HFFc6 (cell line): ENCODE measurements at places on chromosomes 7 and 10.

DNA sequence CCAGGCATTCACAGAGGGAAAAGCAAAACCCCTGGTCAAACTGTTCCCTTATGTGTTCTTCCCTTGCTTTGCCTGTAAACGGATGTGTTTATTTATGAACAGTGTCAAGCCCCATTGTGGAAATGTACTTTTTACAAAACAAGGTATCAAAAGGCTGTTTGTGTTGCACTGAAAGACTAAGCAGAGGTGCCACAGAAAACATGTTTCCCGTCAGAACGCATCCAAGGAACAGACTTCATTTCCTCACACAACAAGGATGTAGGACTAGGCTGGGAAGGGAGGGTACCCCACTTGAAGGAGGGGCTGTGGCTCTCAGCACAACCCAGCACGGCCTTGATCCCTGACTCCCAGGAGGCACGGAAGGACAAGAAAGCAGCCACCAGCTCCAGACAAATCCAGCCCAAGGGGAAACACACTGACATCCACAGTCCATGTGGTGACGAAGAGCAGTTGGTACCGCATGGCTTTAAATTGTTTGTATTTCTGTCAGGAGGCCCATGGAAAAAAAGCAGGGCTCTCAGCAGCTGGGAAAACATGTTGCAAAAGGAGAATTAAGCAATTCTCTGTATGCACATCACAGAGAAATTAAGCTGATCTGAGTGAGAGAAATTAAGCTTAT, 85.6 kb downstream of the RNF216 start:
- DNase-seq = no peak

GRCh38 chr10:24849501-24850299, 102.7 kb downstream of the PRTFDC1 start:
- DNase-seq = no peak

DNA sequence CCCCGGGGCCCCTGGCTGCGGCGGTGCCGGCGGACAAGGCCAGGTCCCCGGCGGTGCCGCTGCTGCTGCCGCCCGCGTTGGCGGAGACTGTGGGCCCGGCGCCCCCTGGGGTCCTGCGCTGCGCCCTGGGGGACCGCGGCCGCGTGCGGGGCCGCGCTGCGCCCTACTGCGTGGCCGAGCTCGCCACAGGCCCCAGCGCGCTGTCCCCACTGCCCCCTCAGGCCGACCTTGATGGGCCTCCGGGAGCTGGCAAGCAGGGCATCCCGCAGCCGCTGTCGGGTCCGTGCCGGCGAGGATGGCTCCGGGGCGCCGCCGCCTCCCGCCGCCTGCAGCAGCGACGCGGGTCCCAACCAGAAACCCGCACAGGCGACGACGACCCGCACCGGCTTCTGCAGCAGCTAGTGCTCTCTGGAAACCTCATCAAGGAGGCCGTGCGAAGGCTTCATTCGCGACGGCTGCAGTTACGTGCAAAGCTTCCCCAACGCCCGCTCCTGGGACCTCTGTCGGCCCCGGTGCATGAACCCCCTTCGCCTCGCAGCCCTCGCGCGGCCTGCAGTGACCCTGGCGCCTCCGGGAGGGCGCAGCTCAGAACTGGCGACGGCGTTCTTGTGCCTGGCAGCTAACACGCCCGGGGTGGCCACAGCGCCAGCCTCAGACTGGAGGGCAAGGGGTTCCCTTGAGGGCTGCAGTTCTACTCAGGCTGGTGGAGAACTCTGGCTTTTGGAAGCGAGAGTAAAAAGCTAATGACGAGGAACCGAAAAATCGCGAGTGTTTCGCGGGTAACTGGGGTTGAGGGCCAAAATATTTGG, 804 bp downstream of the FRAT1 start:
- no peak for DNase-seq

DNA sequence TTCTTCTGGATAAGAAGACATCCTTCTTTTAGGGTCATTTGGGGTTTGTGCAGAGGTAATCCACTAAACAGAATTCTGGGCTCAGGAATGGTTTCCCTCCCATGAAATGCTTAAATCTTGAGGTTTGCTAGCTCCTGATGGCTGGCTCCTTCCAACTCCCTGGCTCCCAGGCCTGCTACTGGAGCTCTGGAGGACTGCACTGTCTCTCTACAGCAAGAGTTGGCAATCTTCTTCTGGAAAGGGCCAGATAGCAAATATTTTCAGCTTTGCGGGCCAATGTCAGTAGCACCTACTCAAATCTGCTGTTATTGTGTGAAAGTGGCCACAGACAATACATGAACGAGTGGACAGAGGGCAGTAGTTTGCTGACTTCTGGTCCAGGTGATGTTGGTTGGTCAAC, 174.2 kb upstream of the CTBP2 start:
- no peak for DNase-seq

DNA sequence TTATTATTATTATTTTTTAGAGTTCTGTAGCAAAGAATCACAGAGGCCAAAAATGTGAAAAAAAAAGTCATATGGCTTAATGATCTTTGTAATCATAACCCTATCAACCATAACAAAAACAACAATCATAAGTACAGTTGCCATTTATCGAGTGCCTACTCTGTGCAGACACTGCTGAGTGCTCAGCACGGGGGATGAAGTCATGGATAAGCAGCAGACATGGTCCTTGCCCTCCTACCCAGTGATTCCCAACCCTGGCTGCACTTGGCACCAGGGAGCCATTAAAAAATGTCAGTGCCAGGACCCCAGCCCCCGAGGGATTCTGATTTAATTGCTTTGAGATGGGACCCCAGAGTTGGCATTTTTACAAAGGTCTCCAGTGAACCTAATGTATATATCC, 38.2 kb downstream of the ENTPD1 start:
- no peak for DNase-seq

DNA sequence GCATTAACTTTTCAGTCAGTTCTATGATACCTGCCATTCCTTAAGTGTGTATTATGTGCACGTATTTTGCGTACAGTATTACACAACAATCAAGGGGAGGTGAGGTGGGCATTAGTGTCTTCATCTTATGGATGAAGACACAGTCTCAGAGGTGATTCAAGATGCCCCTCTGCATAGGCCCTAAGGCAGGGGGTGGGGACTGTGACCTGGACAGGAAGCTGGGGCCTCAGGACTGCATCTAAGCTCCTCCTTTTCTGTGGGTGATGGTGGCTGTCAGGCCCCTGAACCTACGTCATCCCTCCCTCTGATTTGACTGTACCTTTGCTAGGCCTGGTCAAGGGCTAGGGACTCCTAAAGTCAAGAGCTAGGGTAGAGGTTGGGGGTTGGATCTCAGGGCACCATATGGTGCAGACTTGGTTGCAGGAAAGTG, 38.9 kb downstream of the HK1 start:
- DNase-seq = no peak
